CD4-positive, alpha-beta T cell treated with Interleukin-17A for 4 hours (primary cell): ENCODE measurements at places on chromosomes 4 and X.
A peak's percentile ranks its signal among the peaks of the same experiment; 100 is the strongest.

- DNase-seq, result no peak
Measured at GRCh38 chr4:83716874-83717273, 181.0 kb downstream of the GPAT3 start.

GRCh38 chrX:154309041-154309775 lies 13.6 kb downstream of the TKTL1 start:
- DNase-seq, result no peak

DNA sequence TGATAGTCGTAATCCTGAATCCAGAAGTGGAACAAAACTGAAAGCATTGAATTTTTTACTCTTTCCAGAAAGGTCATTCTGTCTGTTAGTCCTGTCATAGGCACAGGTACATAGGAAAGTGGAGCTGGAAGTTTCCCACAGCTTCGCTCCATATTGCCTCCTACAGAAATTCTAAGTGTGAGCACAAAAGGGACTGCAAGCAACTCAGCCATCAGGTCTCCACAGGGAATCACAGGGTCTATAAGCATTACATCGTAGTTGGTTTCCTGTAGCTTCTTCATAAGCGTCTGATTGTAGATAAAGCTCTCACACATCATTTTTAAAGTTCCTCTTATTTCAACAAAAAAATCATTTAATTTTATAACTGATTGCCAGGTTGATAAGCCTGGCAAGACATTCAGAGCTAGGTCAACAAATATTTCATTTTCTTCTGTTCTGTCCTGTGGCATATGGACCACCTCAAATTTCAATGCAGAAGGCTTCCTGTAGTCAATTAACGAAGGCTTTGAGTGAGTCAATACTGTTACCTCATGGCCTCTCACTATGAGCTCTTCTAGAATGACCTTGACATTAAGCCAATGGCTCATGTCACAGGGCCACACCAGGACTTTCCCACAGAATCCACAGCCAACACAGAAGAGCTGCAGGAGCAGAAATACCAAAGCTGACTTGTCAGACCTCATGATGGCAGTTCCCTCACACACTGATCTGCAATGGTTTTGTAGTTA lies at the start of gene UGT2A3:
Gene UGT2A3, minus strand, starts transcription at position 727 of the 728 bp plus-strand sequence. Its CDS starts 44 bp downstream, at position 683.
- DNase-seq, result no peak

DNA sequence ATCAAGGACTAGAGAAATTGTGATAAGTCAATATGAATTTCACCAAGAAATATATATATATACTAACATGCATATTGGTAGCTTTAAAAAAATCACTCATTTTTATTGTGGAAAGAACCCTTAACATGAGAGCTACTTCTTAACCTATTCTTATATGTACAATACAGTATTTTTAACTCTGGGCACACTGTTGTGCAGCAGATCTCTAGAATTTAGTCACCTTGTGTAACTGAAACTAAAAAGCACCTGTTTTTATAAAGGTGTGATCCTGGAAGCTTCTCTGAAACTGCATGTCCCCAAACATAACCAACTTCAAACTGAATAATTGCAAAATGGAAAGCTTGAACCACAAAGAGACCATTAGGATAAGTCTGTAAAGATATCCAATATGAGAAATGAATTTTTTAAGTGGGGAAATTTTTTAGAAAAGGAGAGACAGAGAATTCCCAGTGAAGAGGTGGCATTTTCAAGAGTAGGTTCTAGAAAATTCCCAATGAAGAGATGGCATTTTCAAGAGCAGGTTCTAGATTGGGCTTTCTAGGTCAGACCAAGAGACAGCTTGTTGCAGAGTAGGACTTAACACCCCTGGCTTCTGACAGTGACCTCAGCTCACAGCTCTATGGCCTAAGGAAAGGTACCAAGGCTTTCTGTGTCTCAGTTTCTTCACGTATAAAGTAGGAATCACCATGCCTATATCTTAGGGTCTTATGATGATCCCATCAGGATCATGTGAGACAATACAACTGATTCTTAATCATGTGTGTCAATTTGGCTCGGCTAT lies 22.0 kb upstream of the PPARGC1A start:
- DNase-seq, result no peak

- DNase-seq, result peak; percentile 79
Measured at GRCh38 chrX:119692191-119693039, 553 bp downstream of the SEPTIN6 start.

DNA sequence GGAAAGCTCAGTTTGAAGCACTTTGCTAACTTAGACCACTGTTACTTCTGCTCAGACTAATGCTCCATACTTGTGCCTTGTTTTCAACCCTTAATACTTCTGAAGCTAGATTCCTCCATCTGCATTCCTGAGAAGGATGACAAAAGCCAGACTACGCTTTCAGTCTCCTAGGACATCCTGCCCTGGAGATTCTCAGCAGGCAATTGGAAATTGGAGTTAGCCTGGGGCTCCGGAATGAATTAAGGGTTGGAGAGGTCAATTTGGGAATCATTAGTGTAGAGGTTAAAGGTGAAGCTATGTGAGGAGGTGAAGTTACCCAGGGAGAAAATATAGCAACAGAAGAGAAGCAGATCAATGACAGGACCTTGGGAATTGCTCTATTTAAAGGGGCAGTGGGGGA lies 215.9 kb upstream of the MBNL3 start:
- no peak for DNase-seq

DNA sequence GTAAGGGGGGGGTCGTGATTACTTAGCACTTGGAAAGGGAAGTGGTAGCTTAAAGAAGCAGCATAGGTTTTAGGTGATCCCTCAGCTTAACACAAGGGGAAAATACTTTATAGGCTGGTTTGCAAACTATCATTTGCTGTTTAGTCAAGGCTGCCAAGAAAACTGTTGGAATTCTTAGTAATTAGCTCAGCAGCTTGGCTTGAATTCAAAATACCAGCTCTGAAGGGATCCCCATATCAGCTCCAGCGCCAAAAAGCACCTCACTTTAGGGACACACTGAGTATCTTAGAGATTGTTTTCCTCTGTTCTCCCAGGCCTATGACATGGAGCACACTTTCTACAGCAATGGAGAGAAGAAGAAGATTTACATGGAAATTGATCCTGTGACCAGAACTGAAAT lies 8.8 kb downstream of the TNMD start:
- no peak for DNase-seq

DNA sequence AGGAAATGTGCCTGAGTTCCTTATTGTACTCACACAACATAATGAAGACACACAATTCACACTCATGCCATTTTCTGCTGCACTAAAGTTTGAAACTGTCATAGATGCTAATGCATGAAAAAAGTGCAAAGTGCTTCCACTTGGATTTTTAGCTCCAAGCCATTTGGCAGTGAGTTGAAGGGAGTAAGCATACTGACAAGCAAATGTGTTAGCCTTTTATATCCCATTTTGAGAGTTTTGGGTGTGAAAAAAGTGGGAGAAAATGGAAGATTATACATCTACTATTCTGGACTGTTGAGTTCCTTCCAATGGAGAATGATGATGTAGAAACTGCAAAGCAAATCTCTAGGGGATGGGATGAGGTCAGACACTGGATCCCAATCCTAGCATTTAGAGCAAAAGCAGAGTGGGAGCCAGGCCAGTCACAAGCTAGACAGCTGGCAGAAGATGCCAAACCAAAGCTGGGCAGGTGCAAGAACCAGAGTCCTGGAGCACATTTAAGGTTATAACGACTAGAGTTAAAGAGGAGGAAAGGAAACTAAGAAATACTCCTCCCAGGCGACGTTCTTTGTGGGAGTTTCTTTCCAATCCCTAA lies 216.8 kb downstream of the FBXO8 start:
- DNase-seq, result no peak

DNA sequence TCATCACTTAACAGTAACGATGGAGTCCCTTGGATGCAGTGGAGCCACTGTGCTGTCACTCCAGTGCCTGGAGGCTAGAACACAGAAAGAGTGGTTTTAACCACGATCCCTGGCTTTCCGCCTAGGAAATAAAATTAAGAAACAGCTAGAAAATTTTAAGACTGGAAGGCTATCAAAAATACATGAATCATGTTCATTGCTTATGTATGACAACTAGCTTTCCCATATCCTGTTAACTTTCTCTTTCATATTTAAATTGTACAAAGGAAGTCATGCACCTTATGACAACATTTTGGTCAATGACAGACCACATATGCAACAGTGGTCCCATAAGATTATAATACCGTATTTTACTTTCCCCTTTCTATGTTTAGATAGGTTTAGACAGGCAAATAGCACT lies 115.1 kb downstream of the GALNTL6 start:
- no peak for DNase-seq

GRCh38 chr4:152696764-152697261 lies 17.0 kb upstream of the TMEM154 start:
- peak; percentile 49 for DNase-seq

DNA sequence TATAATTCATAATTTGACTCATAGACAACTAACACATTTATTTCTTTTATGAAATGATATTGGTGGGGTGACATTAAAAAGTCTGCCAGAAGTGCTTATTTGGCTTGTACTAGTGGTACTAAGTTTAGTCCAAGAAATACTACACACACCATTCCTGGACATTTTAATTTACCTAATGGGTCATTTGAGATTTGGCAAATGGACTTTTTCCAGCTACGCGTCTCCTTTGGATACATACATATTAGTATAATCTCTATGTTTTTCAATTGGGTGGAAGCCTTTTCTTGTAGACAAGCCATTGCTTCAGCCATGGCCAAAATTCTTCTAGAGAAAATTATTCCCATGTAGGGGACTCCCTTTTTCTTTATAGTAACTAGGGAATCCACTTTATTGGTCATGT lies 968.5 kb downstream of the C4orf33 start:
- no peak for DNase-seq

DNA sequence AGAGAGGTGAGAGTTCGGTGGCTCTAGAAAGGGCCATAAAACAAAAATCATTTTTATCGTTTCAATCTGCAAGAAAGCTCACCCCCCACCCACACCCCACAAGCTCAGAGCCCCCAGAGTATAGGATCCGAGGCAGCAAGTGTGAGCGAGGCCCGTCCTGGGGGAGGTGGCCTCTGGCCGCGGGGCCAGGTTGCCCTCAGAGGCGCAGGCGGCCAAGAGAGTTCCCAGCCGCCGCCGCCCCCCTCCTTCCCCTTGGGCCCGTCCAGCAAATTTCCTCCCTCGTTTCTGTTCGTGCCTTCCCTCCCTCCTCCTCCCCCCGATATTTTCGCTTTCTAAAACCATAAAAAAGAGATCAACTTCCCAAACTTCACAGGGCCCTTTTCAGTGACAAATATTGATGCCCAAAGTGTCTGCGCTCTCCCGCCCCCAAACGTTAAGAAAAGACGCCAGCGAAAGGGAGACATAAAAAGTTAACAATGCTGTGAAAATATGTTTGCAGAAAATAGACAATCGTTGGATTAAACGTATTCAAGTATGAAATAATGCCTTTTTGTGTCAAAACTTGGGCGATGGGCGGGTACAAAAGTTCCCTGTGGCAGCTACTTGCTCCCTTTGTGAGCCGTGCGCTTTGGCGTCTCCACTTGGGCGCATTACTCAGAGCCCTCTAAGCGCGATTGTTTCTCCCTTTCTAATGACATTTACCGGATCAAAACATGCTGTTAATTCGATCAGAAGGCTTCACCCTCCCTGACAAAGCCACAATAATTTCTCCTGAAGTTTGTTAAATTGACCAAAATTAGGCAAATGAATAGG lies 1.1 kb upstream of the HELT start:
- DNase-seq, result no peak

GRCh38 chr4:189740873-189741272 lies 199.8 kb upstream of the FRG1 start:
- DNase-seq, result no peak

DNA sequence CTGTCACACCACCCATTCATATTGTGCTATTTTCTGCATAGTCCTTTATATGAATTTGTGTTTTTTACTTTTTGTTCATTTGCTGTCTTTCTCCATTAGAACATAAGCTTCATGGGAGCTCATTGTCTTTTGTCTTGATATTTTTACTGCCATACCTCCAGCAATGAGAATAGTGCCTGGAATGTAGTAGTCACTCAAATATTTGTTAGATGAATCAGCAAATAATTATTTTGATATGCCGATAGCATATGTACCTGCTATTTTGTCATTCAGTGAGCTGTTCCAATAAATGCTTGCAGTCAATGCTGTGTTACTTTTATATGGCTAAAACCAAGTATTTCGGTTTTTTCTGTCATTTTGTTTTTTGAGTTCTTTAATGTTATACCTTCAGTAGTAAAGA lies 43.5 kb upstream of the SLC25A31 start:
- no peak for DNase-seq

DNA sequence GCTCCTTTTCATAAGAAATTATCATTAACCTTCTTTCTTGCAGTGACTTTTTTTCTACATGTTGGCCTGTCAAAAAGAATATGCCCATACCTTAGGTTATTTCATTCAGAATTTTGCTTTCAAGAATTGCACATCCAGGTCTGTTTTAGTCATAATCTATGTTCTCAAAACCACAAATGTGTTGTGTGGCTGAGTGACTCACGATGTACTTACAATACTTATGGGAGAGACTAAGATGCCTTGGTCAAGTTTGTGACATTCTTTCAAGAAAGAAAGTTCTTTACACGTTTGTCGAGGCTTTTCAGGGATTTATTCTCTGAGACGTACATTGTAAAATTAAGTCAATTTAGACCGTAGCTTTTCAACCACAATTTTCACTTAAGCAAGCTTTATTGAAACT lies 396.7 kb downstream of the FSTL5 start:
- DNase-seq, result no peak

DNA sequence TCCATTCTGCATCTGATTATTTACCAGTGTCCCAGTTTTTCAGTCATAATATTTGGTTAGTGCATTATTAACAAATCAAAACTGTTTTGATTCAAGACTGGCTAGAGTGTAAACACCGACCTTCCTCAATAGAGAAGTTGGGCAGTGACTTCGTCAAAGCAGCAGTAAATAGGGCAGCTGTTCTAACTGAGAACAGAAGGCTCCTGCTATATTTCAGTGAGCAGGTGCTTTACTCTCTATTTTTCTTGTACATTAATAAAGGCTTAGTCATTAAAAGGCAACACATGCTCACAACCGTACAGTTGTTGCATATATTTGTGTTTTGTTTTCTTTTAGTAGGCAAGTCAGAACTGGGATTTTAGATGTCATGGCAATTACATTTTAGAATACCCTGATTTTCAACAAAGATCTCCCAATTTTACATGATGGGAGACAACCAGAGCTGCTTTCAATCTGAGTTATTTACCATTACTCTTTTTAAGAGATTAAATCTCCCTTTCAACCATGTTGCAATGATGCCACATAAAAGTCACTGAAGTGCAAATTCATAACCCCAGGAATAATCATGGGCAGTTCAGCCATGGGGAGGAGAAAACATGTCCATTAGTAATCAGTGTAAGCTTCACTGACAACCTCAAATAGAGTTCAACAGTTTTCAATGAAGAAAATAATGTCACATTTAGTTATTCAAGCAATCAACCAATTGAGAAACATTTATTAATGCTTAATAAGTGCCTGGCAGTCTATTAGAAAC lies 233.3 kb downstream of the NDST4 start:
- no peak for DNase-seq

GRCh38 chrX:133608406-133608805 lies 193.1 kb upstream of the GPC4 start:
- DNase-seq, result no peak

DNA sequence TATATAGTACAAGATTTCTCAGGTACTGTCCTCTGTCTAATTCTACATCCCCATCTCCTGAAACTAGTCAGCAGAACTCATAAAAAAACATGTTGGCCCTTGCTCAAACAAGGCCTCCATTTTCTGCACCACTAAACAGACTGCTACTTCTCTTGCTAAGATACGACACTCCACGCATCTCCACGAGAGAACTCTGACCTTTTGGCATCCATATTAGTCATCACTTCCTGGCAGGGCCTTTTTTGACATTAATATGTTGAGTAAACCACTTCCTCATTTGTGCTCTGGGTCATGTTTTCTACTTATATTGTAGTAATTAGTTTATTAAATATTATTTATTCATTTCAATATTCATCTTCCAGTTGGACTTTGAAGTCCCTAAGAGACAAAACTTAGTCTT lies 65.6 kb downstream of the DCAF8L1 start:
- no peak for DNase-seq
